ENCODE measurements at places on chromosomes 7 and 10.

DNA sequence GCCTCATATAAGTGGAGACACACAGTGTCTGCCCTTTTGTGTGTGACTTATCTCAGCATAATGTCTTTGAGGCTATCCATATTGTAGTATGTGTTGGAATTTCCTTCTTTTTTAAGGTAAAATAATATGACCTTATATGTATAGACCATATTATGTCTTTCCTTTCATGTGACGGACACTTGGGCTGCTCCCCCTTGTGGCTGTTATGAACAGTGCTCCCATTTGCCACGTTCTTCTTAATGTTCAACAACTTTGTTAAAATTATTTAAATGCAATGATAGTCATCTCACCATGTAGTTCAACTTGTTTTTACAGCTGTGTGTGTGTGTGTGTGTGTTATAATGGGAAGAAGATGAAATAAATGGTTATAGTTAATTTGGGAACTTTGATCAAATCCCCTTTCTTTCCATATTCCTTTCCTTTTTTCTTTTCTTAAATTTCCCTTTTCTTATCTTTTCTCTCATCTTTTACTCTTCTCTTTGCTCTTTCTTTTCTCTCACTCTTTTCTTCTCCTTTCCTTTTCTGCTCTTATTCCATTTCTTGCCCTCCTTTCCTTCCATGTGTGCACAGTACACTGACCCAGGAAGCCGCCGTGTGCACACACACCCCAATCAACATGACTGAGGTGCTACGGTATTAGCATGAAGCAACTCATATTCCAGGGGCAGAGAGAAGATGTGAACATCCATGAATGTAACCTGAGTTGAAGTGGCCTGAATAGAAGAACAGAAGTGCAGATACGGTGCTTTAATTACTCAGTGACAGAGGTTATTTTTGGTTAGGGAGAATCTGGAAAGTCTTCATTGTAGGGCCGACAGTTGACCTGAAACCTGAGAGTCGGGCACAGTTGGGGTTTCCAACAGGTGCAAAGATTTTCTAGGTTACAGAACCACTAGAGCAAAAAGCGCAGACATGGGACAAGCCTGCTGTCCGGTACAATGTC is 596.6 kb downstream of the SDK1 start:
- DNase-seq = peak; percentile 46

GRCh38 chr7:103630318-103630717 is 184.3 kb upstream of the SLC26A5 start:
- DNase-seq = no peak

DNA sequence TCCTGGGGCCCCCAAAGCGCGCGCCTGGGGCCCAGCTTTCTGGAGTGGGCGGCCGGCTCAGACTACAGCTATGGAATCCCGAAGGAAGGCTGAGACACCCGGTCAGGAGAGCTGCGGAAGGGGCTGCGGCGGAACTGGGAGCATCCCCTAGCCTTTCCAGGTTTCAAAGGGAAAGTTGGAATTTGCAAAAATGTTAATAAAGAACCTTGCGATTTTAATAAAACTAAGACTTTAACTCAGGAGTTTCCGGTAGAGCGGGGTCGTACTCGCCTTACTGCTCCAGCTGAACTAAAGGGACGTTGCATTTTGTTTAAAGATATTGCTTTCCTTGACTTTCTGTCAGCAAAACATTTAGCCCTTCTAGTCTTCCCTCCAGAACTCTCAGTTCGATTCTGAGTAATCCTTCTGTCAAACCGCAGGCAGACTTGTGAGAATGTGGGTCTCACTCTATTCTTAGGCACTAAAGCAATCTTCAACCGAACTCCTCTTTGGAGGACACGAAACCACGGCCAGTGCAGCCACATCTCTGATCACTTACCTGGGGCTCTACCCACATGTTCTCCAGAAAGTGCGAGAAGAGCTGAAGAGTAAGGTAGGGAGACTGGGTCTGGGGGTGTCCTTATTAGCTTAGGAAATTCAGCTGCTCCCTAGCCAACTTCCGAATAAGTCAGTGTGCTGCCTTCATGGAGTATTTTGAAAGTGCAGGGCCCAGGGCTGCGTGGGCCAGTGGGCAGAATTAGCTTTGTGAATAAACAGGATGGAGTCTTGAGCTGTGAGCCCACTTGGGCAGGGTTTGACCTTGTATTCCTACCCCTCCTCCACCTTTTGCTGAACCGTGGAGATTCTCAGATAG is 1.9 kb downstream of the CYP26A1 start:
- DNase-seq = no peak

DNA sequence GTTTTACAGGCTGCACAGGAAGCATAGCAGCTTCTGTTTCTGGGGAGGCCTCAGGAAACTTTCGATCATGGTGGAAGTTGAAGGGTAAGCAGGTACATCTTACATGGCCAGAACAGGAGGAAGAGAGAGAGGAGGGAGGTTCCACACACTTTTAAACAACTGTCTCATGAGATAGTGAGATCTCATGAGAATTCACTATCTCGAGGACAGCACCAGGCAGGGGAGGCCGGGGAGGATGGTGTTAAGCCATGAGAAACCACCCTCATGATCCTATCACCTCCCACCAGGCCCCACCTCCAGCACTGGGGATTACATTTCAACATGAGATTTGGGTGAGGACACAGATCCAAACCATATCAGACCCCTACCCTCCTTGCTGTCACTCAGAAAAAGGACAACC is 23.7 kb downstream of the ZNF503 start:
- DNase-seq = no peak

- DNase-seq = no peak
Observed at GRCh38 chr10:64191286-64191685, 670.1 kb downstream of the REEP3 start.

GRCh38 chr7:99001482-99002147 is 123.3 kb downstream of the TRRAP start:
- no peak for DNase-seq

DNA sequence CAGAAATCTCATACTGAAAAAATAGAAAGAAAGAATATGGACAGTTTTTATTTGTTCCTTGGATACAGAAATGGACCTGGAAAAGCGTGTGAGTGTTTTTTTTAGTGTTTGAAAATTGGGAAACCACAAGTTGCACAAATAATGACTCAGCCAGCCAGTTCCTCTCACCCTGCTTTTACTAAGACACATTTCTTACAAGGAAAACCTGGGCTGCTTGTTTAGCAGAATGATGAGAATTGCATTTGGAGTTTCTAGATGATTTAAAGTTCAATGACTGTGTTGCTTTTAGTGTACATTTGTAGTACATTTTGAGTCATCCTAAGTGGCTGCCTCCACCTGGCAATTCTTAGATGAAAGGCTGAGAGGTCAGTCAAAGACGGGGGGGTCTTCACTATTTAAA is 218.7 kb downstream of the ABCA13 start:
- no peak for DNase-seq

DNA sequence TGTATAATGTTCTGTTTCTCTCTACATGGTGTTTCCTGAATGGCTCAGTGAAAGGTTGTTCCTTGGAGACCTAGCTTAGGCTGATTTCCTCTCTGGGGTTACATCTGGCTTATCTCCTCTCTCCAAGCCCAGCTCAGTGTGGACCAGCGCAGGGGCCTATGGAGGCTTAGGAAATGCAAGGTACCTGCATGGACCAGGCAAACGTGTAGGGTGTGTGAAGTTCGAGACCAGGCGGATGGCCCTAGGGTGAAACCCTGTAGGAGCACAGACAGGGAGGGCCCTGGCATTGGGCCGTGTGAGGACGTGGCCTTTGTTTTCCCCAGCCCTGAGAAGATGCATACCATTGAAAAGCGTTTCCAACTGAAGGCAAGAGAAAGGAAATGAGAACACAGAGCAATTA is 59.0 kb downstream of the DOCK1 start:
- DNase-seq = no peak

- no peak for DNase-seq
Observed at GRCh38 chr7:92973293-92973731, 136.9 kb upstream of the CDK6 start.

DNA sequence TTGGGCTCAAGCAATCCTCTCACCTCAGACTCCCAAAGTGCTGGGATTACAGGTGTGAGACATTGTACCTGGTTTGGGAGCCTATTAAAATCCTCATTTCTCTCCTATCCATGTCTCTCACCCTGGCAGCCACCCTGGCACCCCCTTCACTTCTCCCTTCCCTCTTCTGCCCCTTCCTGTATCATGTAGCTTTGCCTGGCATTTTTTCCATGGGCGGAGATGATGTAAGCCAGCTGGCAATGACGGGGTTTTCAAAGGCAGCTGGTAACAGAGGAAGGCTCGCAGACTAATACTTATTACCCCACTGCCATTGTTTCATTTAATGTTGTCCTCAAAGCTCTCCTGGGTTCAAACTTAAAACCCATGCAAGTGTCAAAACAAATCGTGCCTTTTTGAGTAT is 61.9 kb downstream of the RGS10 start:
- no peak for DNase-seq

Data from NCI-H82 (cell line).